Activated CD4-positive, alpha-beta memory T cell treated with anti-CD3 and anti-CD28 coated beads for 36 hours (primary cell): ENCODE measurements at places on chromosomes 1 and 21. TPM values are rescaled to one million over a fixed set of nuclear protein-coding genes. Genes with fewer than 3 reads are reported as not detected.
A peak's percentile ranks its signal among the peaks of the same experiment; 100 is the strongest.

- DNase-seq: no peak
Observed at GRCh38 chr1:27778056-27778455, 5.0 kb downstream of the STX12 start.

DNA sequence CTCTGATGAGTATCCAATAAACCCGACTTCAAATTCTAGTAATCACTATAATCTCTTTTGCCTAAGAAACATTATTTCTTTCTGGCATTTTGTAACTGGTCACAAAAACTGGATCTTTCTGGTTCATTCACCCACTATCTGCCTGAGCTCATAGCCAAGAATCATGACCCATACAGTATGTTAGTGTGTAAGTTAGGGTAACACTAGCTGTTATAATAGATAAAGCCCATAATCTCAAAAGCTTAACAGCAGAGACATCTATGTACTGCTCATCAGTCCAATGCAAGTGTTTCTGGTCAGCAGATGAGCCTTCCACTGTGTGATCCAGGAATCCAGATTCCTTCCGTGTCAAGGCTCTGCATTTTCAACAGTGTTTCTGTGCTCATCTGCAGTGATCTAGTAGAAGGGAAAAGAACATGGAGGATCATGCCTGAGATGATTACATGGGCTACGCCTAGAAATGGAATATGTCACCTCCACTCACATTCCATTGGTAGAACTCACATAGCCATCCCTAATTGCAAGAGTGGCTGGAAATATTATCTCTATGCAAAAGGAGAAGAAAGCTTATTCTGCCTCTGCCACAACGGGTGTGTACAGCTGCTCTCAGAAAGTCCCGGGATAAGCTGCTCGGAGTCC lies 27.7 kb downstream of the RRAGC start:
- DNase-seq: no peak

DNA sequence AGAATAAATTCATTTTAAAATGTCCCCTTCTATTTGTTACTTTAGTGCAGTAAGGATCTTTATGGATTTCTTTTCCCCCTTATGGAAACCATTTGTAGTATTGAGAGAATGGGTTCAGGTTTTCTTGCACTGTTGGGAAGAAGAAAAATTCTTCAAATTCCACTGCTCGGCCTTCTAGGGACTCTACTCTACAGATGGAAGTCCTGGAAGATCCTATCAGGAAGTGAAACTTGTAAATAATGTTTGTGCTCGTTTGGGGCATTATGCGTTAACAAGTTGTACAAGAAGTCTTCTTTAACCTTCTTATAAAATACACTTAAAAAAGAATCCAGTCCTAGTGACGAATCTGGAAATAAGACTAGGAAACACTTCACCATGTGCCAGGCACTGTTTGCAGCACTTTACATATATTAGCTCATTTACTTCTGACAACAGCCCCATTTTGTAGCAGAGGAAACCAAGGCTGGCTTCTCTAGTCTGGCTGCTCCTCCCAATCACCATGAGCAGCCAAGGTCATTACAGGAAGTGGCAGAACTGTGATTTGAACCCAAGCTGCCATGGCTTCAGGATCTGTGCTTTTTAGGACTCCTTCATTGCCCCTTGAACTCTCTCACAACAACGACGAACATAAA lies 11.8 kb downstream of the LRRC8D start:
- no peak for DNase-seq

DNA sequence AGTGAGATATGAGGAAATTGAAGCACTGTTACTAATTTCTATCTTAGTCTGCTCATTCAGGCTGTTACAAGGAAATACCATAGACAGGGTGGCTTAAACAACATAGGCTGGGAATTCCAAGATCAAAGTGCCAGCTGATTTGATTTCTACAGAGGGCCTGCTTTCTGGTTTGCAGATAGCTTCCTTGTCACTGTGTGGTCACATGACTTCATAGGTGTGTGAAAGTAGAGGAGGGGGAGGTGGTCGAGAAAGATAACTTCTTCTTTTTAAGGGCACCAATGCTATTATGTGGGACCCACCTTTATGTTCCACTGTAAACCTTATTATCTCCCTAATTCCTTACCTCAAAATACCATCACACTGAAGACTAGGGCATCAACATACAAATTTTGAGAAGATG lies 6.4 kb upstream of the BRINP3 start:
- no peak for DNase-seq

DNA sequence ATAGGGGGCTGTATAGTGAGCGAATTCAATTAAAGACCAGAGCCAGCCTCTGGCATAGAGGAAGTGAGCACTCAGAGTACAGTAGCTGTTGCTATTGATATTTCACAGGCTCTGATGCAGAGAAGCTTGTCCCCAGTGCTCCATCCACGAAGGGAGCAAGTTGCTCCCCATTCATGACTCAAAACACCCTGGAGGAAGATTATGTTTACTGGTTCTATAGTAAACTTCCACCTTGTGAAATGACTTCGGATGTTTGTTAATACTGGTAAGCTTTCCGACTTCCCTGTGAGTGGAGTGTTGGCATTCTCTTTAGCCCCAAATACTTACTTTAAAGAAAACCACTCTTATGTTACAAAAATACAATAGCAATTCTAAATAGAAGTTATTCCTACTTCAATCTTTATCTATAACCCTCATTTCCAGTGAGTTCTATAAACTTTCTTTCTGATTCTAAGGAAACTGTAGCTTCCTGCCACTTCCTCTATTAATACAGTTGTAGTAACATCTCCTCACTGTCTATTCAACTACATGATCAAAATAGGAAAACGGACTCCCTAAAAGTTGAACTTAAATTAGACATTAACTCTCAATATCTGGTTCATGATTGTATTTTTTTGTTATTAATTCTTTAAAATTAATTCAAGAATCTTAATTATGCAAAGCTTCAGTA lies 46.4 kb downstream of the ZNF281 start:
- no peak for DNase-seq

DNA sequence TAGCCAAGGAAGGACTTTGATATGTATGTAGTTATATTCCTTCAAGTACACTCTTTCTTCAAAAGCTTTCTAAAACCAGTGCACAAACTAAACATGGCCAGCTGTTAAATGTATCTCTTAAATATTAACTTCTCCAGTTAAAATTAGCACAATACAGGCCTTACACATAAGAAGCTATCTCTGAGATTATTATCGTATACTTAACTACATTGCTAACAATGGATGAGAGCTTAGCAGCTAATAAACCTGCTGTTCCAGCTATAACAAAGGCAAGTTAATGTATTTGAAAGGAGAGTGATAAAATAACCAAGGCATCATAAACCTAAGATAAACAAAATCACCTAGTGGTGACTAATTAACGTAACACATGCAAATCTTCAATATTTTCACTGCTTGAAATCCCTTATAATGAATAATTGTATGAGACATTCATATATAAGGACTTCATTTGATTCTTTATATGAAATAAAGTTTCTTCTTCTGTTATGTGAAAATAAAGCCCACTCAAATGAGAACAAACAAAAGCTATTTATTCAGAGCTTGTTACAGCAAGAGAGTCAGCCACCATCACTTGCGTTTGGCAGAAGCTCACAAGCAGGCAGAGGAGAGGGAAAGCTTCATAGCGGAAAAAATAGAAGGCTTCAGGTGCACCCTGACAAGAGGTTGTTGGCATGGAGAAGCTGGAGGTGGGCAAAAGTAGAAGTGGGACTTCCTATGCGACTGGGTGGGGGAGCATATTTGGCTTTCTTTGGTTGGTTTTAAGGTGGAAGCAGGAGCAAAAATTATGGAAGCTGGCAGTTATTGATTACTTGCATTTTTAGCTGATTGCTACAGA lies 274.1 kb upstream of the CHRM3 start:
- no peak for DNase-seq

DNA sequence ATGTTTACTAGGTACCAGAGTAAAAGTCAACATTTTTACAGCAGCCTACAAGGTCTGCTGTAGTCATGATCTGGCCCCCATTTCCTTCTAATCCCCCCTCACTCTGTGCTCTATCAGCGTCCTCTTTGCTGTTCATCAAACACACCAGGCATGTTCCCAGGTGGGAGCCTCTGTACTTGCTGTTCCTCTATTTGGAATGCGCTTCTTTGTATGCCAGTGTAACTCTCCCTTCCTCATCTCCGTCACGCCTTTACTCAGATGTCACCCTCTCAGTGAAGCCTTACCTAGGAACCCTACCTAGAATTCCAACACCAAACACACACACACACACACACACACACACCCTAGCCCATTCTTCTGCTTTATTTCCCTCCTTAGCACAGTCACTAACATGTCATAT lies 21.0 kb downstream of the TP53BP2 start:
- DNase-seq: no peak

- no peak for DNase-seq
Observed at GRCh38 chr1:40626383-40626770, 39.1 kb downstream of the RIMS3 start.

- no peak for DNase-seq
Observed at GRCh38 chr21:31045841-31046240, 7.6 kb upstream of the KRTAP19-8 start.

GRCh38 chr21:35172231-35172630 lies 123.1 kb upstream of the RUNX1 start:
- peak; percentile 33 for DNase-seq

- DNase-seq: no peak
Observed at GRCh38 chr1:211520641-211521040, 28.7 kb upstream of the RD3 start.

DNA sequence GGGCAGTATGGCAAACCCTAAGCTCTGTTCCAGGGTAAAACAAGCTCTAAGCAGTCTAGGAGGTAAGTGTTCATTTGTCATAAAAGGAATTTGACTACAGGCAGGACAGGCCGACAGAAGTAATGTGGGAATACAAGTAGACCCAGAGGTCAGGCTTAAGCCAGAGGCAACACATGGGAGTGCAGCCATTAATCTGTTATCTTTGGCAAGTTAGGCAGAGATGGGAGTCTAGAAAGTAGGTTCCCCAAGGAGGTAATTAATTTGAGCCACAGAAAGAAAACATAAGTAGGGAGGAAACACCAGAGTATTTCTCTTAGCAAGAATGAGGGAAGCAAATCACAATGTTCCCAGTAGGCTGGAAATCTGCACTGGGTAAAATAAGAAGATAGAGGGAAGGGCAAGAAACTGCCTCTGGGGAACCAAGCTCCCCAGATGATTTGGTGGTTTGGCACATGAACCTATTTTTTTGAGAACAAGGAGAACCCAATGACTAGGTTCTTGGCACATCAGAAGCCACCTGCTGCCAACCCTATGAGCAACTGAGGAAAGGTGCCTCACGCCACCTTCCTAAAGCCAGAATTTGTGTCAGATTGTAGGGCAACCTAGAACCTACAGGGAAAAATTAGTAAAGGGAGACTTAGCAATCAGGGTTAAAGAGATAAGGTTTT lies 636.4 kb upstream of the PLXNA2 start:
- no peak for DNase-seq

DNA sequence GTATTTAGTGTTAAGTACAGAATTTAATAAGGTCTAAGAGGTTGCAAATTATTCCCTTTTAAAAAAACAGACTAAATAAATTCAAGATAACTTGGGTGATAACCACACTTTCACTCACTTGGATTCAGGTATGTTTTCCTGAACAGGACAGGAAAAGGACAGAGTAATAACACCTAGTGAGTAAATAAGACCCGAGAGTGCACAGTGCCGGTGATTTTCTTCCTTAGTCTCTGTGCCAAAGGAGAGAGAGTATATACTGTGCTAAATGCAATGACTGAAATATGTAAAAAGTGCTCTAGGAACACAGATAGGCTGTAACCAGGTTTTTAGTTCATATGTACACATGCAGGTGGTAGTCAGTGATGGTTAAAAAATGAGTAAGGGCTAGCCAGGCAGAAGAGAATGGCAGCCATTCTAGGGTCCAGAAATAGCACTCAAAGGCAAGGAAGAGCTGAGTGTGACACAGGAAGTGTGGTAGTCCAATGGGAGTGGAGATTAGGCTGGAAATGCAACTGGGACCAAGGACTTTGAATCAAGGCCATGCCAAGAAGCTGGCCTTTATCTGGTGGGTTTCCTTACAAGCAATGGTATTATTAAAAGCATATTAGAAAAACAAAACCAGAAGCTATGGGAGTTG lies 58.1 kb downstream of the NRIP1 start:
- no peak for DNase-seq

DNA sequence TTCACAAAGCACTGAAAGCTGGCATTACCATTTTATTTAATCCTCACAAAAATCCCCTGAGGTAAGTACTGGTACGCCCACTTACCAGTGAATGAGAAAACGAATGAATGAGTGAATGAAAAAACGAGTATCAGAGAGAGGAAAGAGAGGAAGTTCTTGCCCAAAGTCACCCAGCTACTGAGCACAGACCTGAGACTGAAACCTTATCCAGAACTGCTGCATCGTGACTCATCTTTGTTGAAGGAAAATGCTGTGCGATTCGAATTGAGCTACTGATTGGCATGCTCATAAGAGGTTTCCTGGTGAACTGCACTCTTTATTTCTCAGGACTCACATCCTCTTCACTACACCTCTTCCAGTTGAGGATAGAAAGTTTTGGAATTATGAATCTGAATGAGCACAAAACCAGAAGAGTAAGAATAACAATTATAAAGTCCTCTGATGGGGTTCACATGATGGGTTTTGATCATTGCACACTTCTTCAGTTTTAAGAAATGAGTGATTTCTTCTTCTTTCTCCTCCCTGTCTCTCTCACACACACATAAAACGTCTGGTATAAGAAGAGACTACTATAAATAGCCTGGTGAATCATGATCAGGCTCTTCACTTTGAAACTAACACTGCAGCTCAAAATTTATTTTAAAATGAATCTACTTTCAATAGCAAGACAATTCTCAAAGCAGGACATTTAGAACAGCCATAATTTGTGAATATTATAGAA lies 32.1 kb downstream of the IL12RB2 start:
- peak; percentile 66 for DNase-seq

GRCh38 chr1:150974580-150975478 lies at the start of gene CERS2:
CERS2 (minus strand) TSS chr1:150974835; CDS start chr1:150969090, 5,745 bp downstream.
- DNase-seq: peak; percentile 86

- DNase-seq: no peak
Observed at GRCh38 chr1:209875515-209875914, 47.7 kb downstream of the UTP25 start.

GRCh38 chr1:210372491-210372890 lies 43.8 kb downstream of the HHAT start:
- DNase-seq: no peak

DNA sequence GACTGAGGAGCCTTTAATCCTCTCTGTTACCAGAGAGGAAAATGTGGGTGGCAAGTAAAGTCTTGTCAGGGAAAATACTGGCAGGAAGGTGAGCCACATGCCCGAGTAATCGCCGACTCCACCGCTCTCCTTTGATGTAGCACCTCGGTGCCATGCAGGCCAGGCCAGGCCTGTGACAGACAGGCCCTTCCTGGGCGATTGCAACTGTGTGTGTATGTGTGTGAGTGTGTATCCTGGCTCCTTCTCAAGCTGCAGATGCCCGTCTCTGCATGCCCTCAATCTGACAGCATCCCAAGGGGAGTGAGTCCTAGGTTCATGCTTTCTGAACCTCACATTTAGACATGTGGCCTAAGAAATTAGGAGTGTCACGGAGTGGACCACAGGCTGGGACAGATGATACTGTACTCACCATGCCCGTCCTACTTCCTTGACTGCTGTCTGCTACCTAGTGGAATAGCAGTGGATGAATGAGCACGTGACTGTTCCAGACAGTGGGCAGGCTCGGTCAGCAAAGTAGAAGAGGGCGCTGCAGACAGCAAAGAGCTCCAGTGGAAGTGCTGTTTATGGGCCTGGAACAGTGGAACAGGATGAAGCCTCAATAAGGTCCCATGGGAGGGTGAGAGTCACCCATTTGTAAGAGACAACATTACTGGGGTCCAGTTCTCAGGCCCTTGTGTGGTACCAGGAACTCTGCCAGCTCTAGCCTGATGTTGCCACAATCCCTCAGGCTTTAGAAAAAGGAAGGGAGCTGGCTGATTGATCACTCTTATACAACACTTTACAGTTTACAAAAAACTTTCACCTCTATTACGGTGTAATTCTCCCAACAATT lies 25.3 kb downstream of the SERTAD4 start:
- no peak for DNase-seq

The TMEM52 gene
- total RNA-seq: 0.33 TPM

The TBX15 gene
- total RNA-seq: not detected

The ST6GALNAC5 gene
- not detected for total RNA-seq
